ENCODE measurements at places on chromosomes 4 and X. TPM values are rescaled to one million over a fixed set of nuclear protein-coding genes. Genes with fewer than 3 reads are reported as not detected.

DNA sequence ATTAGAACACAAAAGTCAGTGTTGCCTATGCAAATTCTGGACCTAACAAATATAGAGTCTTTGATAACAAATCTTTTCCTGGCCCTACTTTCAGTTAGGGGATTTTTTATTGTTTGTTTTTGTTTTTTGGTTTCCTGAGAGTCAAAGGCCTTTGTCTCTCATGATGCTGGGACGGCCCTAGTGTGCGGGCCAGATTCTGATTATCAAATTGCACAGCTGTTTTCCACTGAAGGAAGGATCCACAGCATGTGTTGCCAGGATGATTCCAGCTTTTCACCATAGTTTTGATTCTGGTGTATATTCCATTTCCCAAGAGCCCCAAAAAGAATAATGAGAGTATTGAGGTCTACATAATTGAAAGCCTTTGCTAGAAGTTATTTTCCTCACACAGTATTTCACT is 248.2 kb downstream of the CAMK2D start:
- peaks cover 40% of the 10 kb centered on the region for H3K36me3 ChIP-seq
- no peaks in the 10 kb centered on the region for H3K27me3 ChIP-seq
- no peak overlapping the region for H3K4me3 ChIP-seq
- DNase-seq: no peak
- H3K4me1 ChIP-seq: no peaks in the 10 kb centered on the region
- no peak overlapping the region for H3K27ac ChIP-seq

GRCh38 chr4:8683462-8683861 is 90.9 kb downstream of the CPZ start:
- H3K36me3 ChIP-seq: no peaks in the 10 kb centered on the region
- no peaks in the 10 kb centered on the region for H3K27me3 ChIP-seq
- no peaks in the 10 kb centered on the region for H3K4me1 ChIP-seq

The PDZD4 gene
- 0.10 TPM for total RNA-seq

- no peaks in the 10 kb centered on the region for H3K27me3 ChIP-seq
- DNase-seq: no peak
- peaks cover 35% of the 10 kb centered on the region for H3K36me3 ChIP-seq
- H3K4me3 ChIP-seq: no peak overlapping the region
- no peaks in the 10 kb centered on the region for H3K4me1 ChIP-seq
These were observed 32.2 kb downstream of the NFXL1 start for GRCh38 chr4:47882228-47882627.

DNA sequence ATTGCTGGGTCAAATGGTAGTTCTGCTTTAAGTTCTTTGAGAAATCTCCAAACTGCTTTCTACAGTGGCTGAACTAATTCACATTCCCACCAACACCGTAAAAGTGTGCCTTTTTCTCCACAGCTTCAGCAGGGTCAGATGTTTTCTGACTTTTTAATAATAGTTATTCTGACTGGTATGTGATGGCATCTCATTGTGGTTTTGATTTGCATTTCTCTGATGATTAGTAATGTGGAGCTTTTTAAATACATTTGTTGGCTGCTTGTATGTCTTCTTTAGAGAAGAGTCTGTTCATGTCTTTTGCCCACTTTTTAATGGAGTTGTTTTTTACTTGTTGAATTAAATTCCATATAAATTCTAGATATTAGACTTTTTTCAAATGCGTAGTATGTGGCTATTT is 257.5 kb upstream of the ANKRD50 start:
- no peaks in the 10 kb centered on the region for H3K27me3 ChIP-seq
- H3K4me3 ChIP-seq: no peak overlapping the region
- no peak for DNase-seq
- H3K36me3 ChIP-seq: no peaks in the 10 kb centered on the region
- no peaks in the 10 kb centered on the region for H3K4me1 ChIP-seq

The RHOH gene
- total RNA-seq: 159 TPM

The ODAPH gene
- total RNA-seq: not detected

GRCh38 chrX:100381619-100382018 is 28.5 kb downstream of the PCDH19 start:
- no peaks in the 10 kb centered on the region for H3K27me3 ChIP-seq
- H3K4me1 ChIP-seq: no peaks in the 10 kb centered on the region
- DNase-seq: no peak
- H3K36me3 ChIP-seq: no peaks in the 10 kb centered on the region
- H3K4me3 ChIP-seq: no peak overlapping the region
